ENCODE measurements at places on chromosomes 6 and 20.

- DNase-seq: no peak
Measured at GRCh38 chr20:53764415-53764800, 170.8 kb upstream of the ZNF217 start.

- DNase-seq: no peak
Measured at GRCh38 chr6:12265791-12266190, 24.4 kb upstream of the EDN1 start.

GRCh38 chr6:105898286-105898685, 187.8 kb upstream of the PRDM1 start:
- DNase-seq: no peak

DNA sequence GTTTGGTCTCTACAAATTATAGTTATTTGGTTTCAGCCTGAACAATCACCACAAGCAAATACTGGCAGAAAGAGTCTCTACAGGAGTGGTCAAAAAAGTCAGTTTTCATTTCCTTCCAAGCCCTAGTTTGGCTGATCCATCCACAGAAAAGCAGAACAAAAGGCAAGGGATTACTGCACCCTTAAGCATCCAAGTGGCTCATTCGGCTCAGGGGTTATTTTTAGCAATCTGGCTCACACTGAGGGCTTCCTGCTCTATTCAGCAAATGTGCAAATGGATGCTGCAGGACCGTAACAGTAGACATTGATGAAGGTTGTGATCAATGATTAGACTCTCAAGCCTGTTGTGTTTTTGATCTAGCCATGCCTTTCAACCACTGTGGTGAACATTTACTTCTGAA, 62.2 kb upstream of the FABP7 start:
- no peak for DNase-seq

GRCh38 chr6:12622566-12622965, 94.0 kb upstream of the PHACTR1 start:
- DNase-seq: no peak
